ENCODE measurements at places on chromosomes 2 and 18. TPM values are rescaled to one million over a fixed set of nuclear protein-coding genes. Genes with fewer than 3 reads are reported as not detected.

GRCh38 chr2:2840681-2841300 lies 509.7 kb upstream of the MYT1L start:
- peak; percentile 46 for DNase-seq

DNA sequence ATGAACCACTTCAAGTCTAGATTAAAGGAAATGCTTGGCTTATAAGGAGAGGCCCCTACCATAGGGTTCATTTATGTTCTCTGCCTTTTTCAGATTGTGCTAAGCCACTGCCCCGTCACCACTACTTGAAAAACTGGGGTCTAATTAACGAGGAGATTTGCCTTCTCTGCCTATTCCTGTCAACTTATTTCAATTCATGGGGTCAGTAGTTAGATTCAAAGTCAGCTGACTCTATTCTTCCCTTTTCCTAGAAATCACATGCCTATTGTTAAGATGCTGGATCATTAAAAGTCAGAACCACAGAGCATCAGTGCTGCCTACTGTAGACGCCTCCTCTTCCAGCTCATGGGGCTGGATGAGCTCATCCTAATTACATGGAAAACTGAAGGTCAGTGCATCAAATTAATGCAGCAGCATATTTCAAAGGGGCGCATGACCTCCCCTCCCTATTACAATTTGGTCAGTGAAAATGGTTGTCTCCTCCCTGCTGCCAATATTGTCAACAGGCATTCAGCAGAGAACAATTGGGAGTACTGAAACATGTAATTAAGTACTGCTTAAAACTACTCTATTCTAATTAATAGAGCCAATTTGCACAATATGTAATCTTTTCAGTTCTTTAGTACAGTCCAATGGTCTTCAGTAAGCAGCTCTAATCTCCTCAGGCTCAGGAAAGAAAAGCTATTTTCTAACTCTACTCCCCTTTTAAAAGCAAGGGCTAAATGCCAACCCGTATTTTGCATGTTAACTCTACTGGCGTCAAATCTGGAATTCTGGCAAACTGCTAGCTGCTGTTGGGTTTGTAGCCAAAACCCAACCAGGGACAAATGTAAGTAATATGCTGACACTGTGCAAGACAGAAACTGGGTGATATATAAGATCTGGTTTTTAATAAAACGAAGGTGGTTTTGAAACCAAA lies 117.4 kb upstream of the ITGB6 start:
- DNase-seq: no peak

The CRYGD gene
- total RNA-seq: not detected

The LRATD1 gene
- 17.3 TPM for total RNA-seq

The WNT6 gene
- total RNA-seq: 0.57 TPM

The LAMA1 gene
- 14.1 TPM for total RNA-seq

The MYO5B gene
- total RNA-seq: 43.8 TPM

GRCh38 chr18:38427736-38428135 lies 862.1 kb upstream of the CELF4 start:
- DNase-seq: no peak

The CMPK2 gene
- total RNA-seq: 4.5 TPM

DNA sequence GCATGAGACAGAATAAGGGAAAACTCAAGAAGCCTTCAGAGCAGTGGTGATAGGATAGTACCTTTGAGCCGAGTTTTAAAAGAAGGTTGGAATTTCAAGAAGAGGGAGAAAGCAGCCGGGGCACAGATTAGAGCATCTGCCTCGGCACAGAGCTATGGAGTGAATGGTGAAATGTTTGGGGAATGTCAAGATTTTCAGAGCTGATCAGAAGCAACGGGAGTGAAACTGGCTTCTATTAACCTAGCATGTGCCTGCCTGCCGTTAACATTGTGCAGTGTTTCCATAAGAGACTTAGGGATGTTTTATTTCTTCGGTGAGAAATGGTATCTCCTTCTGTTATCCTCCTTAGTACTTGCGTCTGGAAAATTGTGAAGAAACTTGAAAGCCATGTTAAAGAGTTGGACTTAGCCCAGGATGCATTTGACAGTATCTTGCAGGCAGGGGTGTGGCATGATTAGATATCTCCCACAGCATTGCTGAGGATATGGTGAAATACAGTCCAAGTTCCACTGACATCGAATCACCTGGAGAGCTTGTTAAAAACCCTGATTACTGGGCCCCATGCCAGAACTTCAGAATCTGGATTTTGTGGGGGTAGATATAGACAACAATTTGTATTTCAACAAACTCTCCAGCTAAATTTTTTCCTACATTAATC lies 96.8 kb upstream of the PPP1CB start:
- DNase-seq: no peak

- peak; percentile 64 for DNase-seq
Observed at GRCh38 chr2:138373993-138374408, 127.6 kb upstream of the SPOPL start.

GRCh38 chr2:62176801-62177200 lies 19.1 kb upstream of the B3GNT2 start:
- DNase-seq: no peak

GRCh38 chr18:2889761-2890192 lies 43.0 kb downstream of the EMILIN2 start:
- DNase-seq: peak; percentile 9

The GRB14 gene
- total RNA-seq: 41.7 TPM

- no peak for DNase-seq
Observed at GRCh38 chr2:191115804-191116203, 35.0 kb downstream of the STAT4 start.

The SPTBN1 gene
- total RNA-seq: 313 TPM

GRCh38 chr2:48316753-48317750 lies 212.9 kb upstream of the STON1 start:
- DNase-seq: no peak

The TXNDC2 gene
- total RNA-seq: 0.16 TPM

The TUBB6 gene
- total RNA-seq: 98.9 TPM

The MYO7B gene
- 11.0 TPM for total RNA-seq

GRCh38 chr2:37784759-37785149 lies 113.3 kb upstream of the CDC42EP3 start:
- DNase-seq: no peak

The CCDC141 gene
- 3.0 TPM for total RNA-seq

DNA sequence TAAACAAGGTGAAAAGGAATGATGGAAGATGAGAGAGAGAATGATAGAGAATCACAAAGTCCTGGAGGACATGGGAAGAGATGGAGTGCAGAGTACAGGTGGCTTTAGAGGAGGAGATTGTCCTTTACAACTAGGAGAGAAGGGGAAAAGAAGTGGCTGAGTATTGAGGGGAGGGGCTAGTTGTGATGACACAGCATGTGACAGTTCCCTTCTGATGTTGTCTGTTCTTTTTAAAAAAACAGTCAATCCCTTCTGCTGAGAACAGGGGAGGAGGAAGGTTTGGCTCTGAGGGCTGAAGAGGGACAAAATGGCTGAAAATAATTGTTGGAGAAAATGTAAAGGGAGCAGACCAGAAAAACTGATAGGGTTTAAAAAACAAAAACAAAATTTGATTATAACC lies 44.0 kb downstream of the STEAP3 start:
- no peak for DNase-seq

The SYT4 gene
- not detected for total RNA-seq

GRCh38 chr2:29130295-29130694 lies 15.1 kb downstream of the CLIP4 start:
- no peak for DNase-seq

The CIB4 gene
- not detected for total RNA-seq

DNA sequence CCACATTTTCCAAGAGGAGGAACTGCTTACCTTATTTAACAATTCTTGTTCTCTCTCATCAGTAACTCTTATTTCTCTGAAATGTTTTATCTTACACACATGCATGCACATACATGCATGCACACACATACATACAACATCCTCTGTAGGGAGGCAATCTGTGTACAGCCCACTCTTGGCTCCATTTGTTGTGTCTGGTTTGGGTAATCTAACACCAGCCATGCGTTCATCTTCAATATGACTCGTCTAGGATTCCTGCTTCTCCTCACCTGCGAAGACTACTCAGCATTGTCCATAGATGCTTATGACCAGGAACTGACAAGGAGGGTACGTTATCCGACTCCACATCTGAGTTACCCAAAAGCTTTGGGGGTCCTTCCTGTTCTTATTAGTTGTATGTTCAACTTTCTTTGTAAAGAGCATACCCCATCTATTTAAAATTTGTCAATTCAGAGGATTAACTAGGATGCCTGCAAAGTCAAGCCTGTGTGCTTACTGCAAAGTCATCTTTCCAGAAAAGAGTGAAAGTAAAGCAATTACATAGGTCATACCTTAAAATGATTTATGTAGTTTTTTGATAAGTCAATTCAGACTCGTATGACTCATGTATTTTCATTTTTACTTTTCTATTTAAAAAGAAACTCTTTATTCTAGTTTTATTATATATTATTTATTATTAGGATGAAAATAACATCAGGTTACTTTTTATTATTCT lies 18.2 kb downstream of the LYPD6B start:
- DNase-seq: no peak

The CXCR2 gene
- 0.44 TPM for total RNA-seq

GRCh38 chr2:134073023-134073422 lies 180.8 kb upstream of the MGAT5 start:
- DNase-seq: no peak

- DNase-seq: no peak
Observed at GRCh38 chr2:179511105-179511789, 246.6 kb upstream of the SESTD1 start.

DNA sequence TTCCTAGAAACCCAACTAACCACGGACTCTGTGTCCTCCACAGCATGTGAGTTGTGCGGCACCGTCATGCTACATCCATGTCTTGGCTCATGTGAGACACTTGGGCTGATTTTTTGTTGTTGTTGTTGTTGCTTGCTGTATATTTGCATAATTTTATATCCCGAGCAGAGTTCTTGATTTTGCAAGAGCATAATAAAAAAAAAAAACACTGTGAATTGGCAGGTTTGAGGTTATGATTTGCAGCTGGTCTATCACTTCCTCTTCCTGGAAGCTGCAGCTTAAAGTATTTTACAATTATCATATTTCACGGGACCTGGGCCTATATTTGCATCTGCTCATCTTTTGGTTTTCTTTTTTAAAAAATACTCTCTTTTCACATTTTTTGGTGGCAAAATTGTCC lies 142.3 kb upstream of the NRP2 start:
- no peak for DNase-seq

GRCh38 chr18:23177433-23178072 lies 42.3 kb downstream of the CABLES1 start:
- DNase-seq: no peak

The POMC gene
- 1.5 TPM for total RNA-seq

GRCh38 chr2:20425884-20426283 lies 21.0 kb upstream of the RHOB start:
- DNase-seq: no peak

- DNase-seq: no peak
Observed at GRCh38 chr2:3670941-3671340, 12.9 kb downstream of the ALLC start.

The TDRD15 gene
- total RNA-seq: 0.06 TPM

GRCh38 chr2:71563872-71564271 lies 110.5 kb downstream of the DYSF start:
- no peak for DNase-seq

The ABCA12 gene
- total RNA-seq: 3.0 TPM

DNA sequence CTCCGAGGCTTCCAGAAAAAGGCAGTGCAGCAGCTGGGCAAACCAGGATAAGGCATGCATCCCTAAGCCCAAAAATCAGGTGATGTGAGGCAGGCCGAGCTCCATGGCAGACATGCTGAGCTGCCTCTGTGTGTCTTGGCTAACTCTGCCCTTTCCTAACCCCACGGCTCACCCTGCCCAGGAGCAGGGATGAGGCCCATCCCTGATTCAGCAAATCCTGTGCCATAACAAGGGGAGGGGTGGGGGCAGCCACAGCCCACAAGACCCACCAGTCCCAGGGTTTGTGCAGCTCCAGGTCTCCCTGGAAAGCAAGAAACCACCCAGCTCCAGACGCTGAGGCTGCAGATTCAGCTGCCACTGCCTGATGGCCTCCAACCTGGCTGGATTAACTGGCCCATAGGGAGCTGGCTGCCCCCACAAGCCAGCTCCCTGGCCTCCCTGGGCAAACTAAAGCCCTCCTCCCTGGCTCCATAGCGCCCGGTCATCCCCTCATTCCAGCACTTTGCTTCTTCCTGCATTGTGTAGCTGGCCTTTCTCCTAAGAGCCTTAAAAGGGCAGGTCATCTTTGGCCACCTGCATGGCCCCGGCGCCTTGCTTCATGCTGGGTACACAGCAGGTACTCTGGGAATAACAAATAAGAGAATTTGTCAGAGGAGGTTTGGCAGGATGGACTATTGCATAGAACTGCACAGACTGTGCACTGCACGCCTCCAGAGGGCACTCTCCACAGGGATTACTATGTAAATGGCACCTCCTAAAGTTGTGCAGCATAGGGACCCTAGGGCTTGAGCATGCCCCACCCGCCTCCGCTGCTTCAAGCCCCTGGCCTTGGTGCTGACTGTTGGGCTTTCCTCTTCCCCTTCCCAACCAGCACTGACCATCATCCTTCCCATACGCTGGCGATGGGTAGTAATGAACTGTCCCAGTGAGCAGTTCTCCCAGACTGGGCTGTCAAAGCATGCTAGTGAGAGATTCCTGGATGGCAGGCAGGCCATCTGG lies 10.7 kb downstream of the STEAP3 start:
- peak; percentile 79 for DNase-seq
